Tibial nerve (tissue), 4 donors: ENCODE measurements at places on chromosomes 3 and 15. TPM values are rescaled to one million over a fixed set of nuclear protein-coding genes. Genes with fewer than 3 reads are reported as not detected.

Gene IGSF10
- total RNA-seq, result 2.1 TPM

Gene INO80
- 40.8 TPM for total RNA-seq

Gene PLA2G4E
- not detected for total RNA-seq

Gene GP5
- total RNA-seq, result not detected

DNA sequence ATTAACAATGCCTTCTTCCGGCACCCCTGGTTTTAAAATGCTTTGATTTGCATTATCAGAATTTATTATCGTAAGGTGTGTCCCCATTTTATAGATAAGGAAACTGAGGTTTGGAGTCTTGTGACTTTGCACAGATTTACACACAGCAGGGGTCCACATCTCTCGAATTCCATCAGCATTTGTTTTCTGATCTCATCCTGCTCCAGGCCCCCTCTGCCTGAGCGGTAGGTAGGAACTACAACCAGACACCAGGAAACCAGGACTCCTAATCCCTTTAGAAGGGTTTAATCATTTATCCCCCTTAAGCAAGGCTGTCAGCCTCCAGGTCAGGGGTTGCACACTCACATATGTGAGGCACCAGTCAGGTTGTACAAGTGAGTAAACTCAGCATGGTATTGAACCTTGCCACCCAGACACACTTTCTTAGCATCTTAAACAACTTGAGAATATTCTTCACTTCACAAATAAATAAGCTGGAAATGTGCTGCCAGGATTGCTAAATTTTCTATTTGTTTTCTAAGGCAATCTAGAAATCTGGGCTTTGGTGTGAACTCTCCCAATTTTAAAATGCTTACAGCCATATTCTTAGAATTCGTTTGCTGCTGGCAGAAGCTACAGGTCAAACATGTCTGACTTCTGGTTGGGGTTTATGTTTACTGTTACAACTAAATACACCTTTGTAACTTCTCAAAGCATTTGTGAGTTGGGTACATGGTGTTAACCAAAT lies 31.7 kb upstream of the CMTM7 start:
- H3K27ac ChIP-seq, result no peak overlapping the region
- no peaks in the 10 kb centered on the region for H3K36me3 ChIP-seq
- H3K4me1 ChIP-seq, result no peaks in the 10 kb centered on the region
- no peaks in the 10 kb centered on the region for H3K27me3 ChIP-seq
- no peak overlapping the region for H3K4me3 ChIP-seq

GRCh38 chr3:147733217-147733616 lies 324.1 kb downstream of the ZIC1 start:
- no peaks in the 10 kb centered on the region for H3K36me3 ChIP-seq
- no peak for DNase-seq
- H3K27ac ChIP-seq, result no peak overlapping the region
- H3K27me3 ChIP-seq, result no peaks in the 10 kb centered on the region
- no peaks in the 10 kb centered on the region for H3K4me1 ChIP-seq

GRCh38 chr3:195226900-195227447 lies 44.0 kb downstream of the XXYLT1 start:
- no peak overlapping the region for H3K4me3 ChIP-seq
- peaks cover 11% of the 10 kb centered on the region for H3K4me1 ChIP-seq
- no peak overlapping the region for H3K27ac ChIP-seq

- no peaks in the 10 kb centered on the region for H3K27me3 ChIP-seq
- H3K4me1 ChIP-seq, result no peaks in the 10 kb centered on the region
- no peak overlapping the region for H3K27ac ChIP-seq
- no peak overlapping the region for H3K4me3 ChIP-seq
These were observed 81.5 kb downstream of the CHST2 start for GRCh38 chr3:143201045-143201444.
